ENCODE measurements at places on chromosomes 1 and 21. TPM values are rescaled to one million over a fixed set of nuclear protein-coding genes. Genes with fewer than 3 reads are reported as not detected.

Gene CNR2
- 0.19 TPM for total RNA-seq

GRCh38 chr1:55868026-55868425 is 652.9 kb upstream of the USP24 start:
- DNase-seq, result no peak

Gene SLC37A1
- 6.3 TPM for total RNA-seq

Gene TSPAN1
- 1.8 TPM for total RNA-seq

DNA sequence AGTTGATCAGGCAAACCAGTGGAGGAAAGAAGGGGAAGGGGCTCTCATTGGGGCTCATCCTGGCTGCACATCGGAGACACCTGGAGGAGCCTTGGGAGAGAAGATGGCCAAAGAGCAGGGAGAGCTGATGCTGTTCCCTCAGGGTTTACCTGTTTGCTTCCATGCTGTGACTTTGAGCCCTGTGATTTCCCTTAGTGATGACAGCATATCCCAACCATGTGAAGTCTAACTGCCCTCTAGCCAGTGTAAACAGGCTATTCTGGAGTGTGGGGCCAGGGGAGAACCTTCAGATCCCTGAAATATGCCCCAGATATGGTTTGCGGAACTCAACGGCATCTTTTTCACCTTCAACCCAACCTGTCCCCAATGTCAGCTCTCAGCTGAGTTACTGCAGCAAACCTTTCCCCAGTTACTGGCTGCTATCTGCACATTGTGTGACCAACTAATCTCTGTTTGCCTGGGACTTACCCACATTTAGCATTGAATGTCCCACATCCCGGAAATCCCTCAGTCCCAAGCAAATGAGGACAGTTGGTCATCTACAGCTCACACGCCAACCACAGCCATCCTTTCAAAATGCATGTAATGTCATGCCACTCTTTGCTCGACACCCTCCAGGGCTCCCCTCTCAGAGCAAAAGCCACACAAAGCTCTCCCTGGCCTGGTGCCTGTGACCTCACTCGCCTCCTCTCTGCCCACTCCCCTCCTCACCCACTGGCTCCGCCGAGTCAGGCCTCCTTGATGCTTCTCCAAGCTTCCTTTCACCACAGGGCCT is 242.3 kb downstream of the KCNJ6 start:
- DNase-seq, result no peak

- DNase-seq, result no peak
Measured at GRCh38 chr1:241848686-241849344, 811 bp downstream of the EXO1 start.

Gene RGS16
- 2.2 TPM for total RNA-seq

DNA sequence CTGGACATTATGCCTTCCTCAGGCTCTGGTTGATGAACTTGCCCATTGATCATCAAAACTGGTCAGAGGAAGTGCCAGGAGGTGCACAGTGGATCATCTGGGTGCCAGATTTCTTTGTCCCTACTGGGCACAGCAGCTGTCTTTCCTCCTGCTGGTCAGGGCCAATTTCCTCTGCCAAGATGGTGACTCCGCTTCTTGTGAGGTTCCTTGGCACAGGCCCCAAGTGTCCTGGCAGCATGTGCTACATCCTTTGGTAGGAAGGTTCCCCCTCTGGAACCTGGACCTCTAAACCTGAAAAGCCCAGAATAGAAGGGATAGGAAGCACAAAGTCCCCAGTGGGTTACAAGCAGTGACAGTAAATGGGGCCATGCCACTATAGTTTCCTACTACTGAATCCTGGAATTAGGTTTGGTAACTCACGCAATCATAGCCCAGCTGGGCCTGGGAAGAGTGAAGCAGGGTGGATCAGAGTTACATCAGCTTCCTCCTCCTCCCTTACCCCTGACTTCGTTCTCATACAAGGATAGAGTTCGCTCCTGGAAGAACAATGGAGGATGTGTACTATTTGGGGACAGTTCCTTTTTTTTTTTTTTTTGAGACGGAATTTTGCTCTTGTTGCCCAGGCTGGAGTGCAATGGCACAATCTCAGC is 147.1 kb downstream of the CNIH3 start:
- DNase-seq, result no peak

GRCh38 chr1:86778569-86779239 is 74.3 kb downstream of the SH3GLB1 start:
- no peak for DNase-seq

DNA sequence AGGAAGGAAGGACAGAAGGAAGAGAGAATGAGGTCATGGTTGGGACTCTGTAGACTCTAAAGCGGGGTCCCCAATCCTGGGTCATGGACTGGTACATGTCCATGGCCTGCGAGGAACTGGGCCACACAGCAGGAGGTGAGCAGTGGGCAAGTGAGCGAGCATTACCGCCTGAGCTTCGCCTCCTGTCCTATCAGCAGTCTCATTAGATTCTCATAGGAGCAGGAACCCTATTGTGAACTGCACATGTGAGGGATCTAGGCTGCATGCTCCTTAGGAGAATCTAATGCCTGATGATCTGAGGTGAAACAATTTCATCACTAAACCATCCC is 128.9 kb downstream of the TRABD2B start:
- no peak for DNase-seq

DNA sequence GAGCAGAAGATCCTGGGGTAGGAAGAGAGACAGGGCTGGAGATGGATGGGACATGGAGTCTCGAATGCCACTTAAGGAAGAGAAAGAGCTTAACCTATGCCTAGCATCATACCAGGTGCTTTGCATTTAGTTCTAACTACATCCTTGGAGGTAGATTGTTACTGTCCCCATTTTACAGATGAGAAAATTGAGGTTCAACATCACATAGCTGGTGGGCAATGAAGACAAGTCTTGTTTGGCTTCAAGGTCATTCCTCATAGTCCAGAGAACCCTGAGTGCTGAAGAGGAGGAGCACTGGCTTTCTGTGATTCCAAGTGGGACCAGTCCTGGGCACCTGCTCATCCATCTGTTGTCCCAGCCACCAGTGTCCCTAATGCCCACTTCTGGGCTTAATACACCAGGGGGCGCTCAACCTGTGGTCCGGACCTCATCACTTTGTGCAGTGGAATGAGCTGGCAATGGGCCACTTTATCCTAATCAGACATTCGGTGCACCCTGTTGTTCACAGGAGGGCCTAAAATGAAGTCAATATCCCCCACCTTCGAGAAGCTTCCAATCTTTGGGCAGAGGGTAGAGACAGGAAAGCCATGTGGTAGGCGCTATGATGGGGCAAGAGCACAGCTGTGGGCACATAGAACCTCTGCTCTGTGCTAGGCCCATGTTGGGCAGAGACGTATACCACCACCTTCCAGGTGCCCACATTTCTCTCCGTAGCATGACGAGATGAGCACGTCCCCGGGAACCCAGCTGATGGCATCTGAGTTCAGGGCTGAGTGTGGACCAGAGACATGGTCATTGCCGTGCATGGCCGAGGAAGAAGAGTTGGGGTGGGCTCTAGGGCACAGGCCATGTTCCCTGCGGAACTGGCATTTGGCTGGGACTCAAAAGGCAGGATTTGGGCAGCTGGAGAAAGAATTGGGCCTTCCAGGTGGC is 9.2 kb downstream of the RPS6KA1 start:
- DNase-seq, result no peak

All from heart right ventricle (tissue), 16 donors.